ENCODE measurements at places on chromosomes 4 and X.

- DNase-seq = no peak
Observed at GRCh38 chrX:123731987-123732669, 724 bp downstream of the THOC2 start.

GRCh38 chrX:44937606-44938005 is 64.6 kb downstream of the KDM6A start:
- no peak for DNase-seq

DNA sequence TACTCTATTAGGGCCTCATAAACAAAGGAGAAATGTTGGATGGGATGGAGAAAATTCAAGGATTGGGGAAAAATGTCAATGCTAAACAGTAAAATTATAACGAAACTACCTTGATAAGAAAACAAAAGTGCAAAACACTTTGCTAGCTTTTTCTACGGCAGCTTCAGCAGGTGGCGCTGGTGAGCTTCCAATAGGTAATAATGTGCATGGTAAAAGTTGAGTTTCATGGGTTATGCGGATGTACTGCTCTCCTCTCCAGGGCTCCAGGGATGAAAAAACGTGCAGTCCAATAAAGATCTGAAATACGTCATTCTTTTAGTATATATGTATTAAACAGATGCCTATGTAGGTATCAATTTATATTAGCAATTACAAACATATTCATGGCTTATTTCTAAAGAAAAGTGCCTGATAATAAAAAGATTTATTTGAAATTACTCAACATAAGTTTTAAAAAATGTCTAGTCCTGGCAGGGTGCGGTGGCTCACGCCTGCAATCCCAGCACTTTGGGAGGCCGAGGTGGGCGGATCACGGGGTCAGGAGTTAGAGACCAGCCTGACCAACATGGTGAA is 239.6 kb downstream of the GRXCR1 start:
- DNase-seq = peak; percentile 1

DNA sequence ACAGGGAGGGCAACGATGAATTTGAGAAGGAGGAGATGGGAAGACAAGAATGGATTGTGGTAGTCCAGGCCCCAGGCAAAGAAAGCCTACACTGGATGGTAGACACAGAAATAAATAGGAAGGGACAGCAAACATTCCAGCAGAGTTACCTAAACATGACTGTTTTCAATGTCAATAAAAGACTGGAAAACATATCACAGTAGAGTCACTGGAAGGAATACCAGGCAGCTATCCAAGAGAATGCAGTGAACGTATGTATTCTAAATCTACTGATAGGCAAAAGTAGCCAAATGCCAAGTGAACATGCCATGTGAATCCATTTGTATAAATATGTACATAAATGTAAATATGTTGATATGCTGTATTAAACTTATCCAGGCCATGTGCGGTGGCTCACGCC is 183.0 kb downstream of the PALLD start:
- DNase-seq = no peak

GRCh38 chr4:148514041-148514440 is 71.8 kb upstream of the NR3C2 start:
- DNase-seq = no peak

DNA sequence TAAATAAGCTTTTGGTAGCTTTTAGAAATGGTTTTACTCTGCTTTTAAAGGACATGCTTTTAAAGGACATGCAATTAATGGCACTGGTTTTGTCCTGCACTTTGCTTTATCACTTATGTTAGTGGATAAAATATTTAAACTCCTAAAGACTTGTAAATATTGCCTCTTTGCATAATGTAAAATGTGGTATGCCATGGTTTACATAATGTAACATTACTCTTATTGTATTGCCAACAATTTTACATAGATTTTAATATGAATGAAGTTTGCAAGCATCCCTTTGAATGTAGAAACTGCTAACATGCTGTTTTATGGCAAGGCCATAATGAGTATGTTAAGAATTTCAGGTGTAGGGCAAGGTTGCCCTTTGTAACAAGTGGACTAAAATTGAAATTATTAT is 118.4 kb downstream of the CHIC1 start:
- DNase-seq = no peak

GRCh38 chr4:93788712-93789111 is 39.8 kb upstream of the ATOH1 start:
- DNase-seq = no peak

DNA sequence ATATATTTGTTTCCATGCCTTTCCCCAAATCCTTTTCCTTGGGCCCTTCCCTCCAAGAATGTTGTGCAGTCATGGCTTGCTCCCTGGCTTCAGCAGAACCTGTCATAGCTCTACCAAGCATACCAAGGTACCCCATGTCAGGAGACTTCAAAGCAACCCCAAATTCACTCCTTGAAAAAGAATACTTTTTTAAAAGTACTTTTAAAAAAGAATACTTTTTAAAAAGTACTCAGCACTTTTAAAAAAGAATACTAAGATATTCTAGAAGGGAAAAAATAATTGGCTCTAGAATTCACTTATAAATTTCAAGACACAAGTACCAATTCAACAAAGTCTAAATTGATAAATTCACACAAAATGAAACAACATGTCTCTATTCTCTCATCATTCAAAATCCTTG is 76.0 kb downstream of the NR3C2 start:
- DNase-seq = no peak

- no peak for DNase-seq
Observed at GRCh38 chrX:41096339-41096955, 11.2 kb downstream of the USP9X start.

DNA sequence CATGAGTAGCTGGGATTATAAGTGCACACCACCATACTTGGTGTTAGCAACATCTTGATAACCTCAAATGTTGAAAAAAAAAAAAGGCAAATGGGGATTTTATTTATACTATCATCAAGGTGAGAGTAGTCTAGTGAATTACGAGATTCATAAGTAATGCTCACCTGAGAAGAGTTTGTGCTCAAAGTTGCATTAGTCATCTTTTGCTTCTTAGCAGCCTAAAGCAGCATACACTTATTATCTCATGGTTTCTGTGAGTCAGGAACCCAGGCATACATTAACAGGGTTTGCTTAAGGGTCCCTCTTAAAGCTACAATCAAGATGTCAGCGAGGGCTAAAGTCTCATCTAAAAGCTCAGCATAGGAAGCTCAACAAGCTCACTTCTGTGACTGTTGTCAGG is 8.2 kb upstream of the EXOSC9 start:
- DNase-seq = no peak

- DNase-seq = no peak
Observed at GRCh38 chr4:2412534-2412884, 5.9 kb downstream of the ZFYVE28 start.

- no peak for DNase-seq
Observed at GRCh38 chr4:41154010-41154813, 60.1 kb downstream of the APBB2 start.

- DNase-seq = no peak
Observed at GRCh38 chr4:119082661-119083060, 53.0 kb upstream of the MYOZ2 start.

- no peak for DNase-seq
Observed at GRCh38 chr4:71841336-71841735, 57.5 kb upstream of the GC start.

DNA sequence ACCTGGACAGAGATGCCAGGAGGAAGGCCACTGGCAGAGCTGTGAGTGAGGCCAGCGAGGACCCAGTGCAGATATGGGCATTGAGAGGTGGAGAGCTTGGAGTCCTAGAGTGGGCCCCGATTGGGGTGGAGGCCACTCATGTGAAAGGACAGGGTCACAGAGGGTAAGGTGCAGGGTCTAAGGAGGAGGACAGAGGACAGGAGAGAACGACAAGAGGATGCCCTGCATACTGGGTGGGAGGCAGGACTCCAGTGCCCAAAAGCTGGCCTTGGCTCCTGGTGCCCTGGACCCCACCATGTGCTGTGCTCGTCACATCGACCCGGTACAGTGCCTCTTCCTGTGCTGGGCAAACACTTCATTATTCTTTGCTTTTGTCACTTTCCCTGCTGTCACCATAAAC is 66.7 kb downstream of the NAT8L start:
- DNase-seq = no peak

- DNase-seq = no peak
Observed at GRCh38 chr4:176404621-176405020, 84.9 kb downstream of the SPCS3 start.

GRCh38 chr4:150332961-150333360 is 249.0 kb upstream of the MAB21L2 start:
- no peak for DNase-seq

DNA sequence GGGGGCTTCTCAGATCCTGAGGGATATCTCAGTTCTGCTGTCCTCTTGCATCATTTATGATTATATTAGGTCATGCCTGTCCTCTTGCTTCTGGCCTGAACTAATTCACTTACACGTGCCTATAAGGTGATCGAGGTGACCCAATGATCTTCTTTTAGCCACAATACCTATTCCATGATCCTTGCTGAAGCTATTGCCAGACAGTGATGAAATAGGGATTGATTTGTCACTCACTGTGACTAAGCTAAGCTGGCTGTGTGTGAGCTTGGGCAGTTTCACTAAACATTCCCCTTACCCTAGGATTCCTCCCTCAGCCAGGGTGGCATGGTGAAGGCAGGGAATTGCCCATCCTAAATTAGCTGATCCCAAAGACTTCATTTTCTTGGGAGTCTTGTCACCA is 19.0 kb downstream of the HADH start:
- no peak for DNase-seq

- DNase-seq = no peak
Observed at GRCh38 chr4:56870946-56871345, 36.8 kb upstream of the REST start.

DNA sequence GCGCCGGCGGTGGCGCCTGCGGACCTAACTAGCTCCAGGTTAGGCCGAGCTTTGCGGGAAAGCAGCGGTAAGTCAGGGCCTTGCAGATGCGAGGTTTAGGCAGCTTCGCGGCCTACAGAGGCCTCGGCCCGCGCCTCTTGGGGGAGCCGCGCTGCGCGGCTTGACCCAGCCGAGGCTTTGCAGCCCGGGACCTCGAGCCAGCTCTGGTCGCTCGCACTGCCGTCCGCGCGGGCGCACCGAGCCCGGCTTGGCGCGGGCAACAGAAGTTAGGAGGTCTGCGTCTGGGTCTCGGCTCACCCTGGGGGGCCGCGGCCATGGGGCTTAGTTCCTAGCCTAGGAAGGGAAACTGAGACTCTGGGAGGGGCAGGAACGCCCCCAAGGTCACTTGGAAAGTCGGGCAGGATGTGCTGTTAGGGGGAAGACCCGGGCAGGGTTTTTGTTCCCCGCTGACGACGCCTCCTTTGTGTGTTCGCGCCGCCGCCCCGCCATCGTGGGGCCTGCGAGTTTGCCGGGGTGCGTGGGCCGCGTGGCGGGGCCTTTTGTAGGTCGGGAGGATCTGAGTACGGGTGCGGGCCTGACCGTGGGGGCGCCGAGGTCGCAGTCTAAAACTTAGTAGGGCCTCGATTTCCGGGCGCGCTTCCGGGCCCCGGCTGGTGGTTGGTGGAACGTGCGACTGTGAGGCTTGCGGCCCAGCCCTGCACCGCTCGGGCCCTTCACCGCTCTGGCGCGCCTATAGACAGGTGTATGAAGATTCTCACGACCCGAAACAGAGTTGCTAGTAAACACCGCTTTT is 482 bp downstream of the RNF4 start:
- peak; percentile 74 for DNase-seq

GRCh38 chr4:147994076-147994475 is 262.2 kb downstream of the ARHGAP10 start:
- no peak for DNase-seq

DNA sequence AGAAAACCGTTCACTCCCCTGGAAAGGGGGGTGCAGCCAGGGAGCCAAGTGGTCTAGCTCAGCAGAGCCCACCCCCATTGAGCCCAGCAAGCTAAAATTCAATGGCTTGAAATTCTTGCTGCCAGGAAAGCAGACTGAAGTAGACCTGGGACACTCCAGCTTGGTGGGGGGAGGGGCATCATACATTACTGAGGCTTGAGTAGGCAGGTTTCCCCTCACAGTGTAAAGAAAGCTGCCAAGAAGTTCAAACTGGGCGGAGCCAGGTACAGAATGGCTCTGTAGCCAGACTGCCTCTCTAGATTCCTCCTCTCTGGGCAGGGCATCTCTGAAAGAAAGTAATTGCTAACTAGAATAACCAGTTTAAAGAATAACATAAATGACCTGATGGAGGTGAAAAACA is 372.3 kb upstream of the F9 start:
- DNase-seq = no peak

GRCh38 chr4:86744570-86744969 is 104.6 kb downstream of the SLC10A6 start:
- DNase-seq = no peak

- no peak for DNase-seq
Observed at GRCh38 chr4:20544645-20545044, 155.6 kb upstream of the PACRGL start.

GRCh38 chr4:153036931-153037482 is 100.9 kb downstream of the FHDC1 start:
- no peak for DNase-seq

- no peak for DNase-seq
Observed at GRCh38 chr4:8643986-8644385, 51.4 kb downstream of the CPZ start.
